ENCODE measurements at places on chromosomes 3 and 15.

DNA sequence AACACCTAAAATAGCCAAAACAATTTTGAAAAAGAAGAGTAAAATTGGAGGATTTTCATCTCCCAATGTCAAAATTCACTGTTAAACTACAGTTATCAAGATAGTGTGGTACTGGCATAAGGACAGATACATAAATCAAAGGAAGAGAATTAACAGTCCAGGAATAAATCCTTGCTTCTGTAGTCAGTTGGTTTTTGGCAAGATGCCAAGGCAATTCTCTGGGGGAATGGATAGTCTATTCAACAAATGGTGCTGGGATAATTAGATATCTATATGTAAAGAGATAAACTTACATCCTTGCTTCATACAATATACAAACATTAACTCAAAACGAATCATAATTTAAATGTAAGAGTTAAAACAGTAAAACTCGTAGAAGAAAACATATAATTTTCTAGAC is 57.9 kb upstream of the SELENOK start:
- DNase-seq = no peak

- no peak for DNase-seq
These were observed 403.2 kb downstream of the PTPRG start for GRCh38 chr3:61964566-61964965.

GRCh38 chr3:12470111-12470510 is 14.2 kb upstream of the TSEN2 start:
- no peak for DNase-seq

DNA sequence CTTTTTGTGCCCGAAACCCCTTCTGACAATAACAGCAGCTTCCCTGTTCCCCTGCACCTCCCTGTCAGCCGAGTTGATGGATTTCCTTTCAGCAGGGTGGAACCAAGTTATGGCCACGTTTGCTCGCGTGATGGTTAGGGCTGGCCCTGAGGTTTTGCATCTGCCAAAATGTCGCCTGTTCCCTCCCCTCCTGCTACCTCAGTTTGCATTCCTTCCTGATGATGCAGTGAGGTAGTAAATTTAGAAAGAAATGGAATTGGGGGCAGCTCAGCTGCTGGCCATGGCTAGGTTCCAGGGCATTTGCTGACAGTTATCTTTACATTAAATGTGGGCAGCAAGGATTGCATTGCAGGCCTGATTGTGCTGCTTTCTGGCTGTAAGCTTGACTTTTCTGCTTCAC is 13.2 kb downstream of the LIMD1 start:
- DNase-seq = no peak

- DNase-seq = no peak
These were observed 73.3 kb downstream of the USP13 start for GRCh38 chr3:179726075-179726699.

DNA sequence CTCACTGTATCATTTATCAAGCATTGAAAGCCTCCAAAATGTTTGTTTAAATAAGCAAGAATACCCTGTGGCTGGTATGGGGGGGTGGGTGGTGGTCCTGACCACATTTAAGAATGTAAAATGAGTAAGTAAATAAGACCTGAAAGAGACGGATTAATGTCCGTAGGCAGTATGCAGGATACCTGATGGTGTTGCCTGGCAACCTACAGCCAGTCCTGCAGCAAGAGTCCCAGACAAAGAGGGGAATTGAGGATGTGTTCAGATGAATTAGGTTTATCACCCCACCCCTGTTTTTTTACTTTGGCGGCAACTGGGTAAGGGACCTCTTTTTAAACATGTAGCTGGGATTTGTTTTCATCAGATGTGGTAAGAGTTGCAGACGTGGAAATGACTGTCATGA is 99.8 kb upstream of the BFSP2 start:
- no peak for DNase-seq

- DNase-seq = no peak
These were observed 56.8 kb downstream of the CPN2 start for GRCh38 chr3:194294199-194294894.

DNA sequence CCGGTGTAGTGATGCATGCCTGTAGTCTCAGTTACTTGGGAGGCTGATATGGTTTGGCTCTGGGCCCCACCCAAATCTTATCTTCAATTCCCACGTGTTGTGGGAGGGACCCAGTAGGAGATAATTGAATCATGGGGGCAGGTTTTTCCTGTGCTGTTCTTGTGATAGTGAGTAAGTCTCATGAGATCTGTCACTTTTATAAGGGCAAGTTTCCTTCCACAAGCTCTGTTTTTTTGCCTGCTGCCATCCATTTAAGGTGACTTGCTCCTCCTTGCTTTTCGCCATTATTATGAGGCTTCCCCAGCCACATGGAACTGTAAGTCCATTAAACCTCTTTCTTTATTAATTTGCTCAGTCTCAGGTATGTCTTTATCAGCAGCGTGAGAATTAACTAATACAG is 566.7 kb upstream of the NECTIN3 start:
- no peak for DNase-seq

GRCh38 chr3:28406241-28406640 is 57.6 kb upstream of the AZI2 start:
- no peak for DNase-seq

DNA sequence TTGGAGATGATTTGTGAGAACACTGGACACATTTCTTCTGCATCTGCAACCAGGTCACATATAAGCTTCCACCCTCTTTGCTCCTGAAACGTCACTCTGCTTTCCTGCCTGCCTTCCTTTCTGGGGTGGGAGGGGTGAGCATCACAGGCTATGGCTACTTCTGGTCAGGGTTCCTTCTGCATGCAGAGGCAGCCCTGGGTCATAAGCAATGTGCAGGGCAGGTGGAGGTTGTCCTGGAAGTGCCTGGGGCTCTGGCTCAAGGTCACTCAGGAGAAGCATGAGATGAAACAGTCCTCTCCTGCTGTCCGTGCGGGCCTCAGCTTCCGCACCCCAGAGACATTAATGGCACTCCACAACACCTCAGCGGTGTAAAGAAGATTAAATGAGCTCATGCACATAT is 15.1 kb downstream of the SLC6A20 start:
- DNase-seq = no peak

DNA sequence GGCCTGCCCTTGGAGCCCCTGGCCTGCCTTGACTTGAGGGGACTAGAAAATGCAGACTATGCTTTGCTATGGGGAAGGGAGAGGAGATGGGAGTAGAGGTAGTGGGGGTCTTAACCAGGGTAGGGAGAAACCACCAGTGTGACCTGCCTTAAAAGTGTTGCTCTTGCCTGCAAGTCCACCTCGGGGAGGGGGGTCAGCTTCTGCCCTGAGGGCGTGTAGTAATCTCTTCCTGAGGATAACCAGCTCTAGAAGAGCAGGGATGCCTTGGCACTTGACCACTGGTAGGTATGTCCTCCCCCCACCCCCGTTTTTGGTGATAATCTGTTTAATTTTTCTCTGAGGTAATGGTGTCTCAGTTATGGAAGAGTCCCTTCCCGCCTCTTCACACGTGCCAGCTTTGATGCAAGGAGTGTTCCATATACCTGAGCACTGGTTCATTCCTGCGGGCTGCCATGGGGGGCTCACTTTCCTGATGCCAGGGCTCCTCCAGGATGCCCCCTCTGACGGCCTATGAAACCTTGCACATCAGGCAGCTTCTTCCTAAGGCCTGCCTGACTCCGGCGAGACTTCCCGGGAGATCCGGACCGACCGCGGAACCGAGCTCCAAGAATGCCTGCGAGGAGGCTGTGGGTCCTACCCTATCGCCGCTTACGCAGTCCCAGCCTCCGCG is 780 bp upstream of the P4HTM start:
- DNase-seq = no peak

GRCh38 chr3:173653781-173654180 is 256.2 kb downstream of the NLGN1 start:
- DNase-seq = no peak

DNA sequence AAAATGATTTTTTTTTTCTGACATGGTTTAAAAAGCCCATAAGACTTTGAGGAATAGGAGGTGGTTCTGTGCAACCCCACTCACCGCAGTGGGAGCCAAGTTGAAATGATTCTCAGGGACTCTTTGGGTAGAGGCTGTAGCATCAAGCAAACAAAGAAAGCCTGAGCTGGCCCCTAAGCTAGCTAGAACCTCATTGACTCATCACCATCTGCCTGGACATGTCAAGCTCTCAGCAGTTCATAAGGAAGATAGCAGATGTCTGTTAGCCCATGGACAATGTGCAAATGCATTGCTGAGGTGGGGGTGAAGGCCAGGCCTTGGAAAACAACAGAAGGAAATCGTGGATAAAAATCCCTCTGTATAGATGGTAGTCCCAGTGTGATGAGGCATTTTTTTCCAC is 234.8 kb downstream of the NR2F2 start:
- no peak for DNase-seq

GRCh38 chr3:64816355-64816754 is 128.6 kb upstream of the ADAMTS9 start:
- DNase-seq = no peak

DNA sequence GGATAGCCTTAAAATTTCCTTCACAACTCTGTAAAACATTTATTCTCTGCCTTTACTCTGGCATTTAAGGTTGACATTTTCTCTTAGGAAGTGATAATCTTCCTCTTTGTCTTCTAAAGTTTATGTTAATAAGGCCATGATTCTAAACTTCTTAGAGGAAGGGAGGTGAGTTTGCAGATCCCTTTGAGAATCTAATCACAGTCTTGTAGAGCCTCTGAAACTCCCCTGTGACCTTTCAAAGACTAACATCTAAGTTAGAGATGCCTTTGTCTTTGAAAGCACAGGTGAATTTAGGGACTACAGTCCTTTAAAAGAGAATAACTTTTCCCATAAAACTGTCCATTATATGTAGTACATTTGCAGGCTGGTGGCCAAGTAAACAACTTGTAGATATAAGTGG is 115.1 kb downstream of the PLCL2 start:
- DNase-seq = no peak

- DNase-seq = no peak
These were observed 14.3 kb upstream of the HPS3 start for GRCh38 chr3:149115114-149115513.

GRCh38 chr15:41967506-41968206 is 4.7 kb downstream of the EHD4 start:
- DNase-seq = no peak

- no peak for DNase-seq
These were observed 1.4 kb downstream of the EPHB1 start for GRCh38 chr3:134796281-134797056.

- DNase-seq = no peak
These were observed 608 bp upstream of the PPCDC start for GRCh38 chr15:75022783-75023180.

- no peak for DNase-seq
These were observed 27.7 kb upstream of the MFSD1 start for GRCh38 chr3:158773845-158774830.

DNA sequence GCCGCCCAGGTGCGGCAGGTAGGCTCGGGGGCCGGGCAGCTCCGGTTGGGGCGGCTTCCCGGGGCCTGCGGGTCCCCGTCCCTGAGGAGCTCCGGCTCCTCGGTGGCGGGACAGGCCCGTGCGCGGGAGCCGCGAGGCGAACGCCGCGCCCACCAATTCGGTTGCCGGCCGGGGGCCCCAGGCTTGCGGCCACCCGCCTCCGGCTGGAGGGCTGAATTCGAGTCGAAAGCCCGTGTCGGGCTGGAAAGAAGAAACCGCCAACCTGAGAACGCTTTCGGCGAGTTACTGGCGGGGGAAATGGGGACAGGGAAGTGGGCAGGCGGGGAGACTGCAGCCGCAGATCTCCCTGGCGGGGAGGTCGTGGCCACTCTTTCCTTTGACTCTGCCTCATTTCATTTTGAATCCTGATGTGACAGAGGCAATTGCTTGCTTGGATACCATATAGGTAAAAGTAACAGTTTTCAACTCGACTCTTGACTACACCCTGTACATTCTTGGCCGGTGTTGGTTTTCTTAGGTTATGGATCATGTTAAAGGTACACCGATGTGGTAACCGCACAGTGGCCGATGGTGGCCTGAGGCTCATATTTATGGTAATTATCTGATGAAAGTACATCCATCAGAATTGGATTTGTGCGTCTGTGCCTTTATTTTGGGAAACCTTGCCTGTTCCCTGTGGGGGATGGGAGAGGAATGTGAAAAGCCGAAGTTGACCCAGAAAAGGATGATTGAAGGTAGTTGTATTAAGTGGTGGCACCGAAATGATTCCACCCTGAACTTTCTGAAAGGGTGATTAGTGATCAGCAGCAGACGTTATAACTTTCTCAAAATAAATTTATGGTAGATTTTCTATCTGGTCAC is 1.7 kb downstream of the B3GNT5 start:
- DNase-seq = no peak

DNA sequence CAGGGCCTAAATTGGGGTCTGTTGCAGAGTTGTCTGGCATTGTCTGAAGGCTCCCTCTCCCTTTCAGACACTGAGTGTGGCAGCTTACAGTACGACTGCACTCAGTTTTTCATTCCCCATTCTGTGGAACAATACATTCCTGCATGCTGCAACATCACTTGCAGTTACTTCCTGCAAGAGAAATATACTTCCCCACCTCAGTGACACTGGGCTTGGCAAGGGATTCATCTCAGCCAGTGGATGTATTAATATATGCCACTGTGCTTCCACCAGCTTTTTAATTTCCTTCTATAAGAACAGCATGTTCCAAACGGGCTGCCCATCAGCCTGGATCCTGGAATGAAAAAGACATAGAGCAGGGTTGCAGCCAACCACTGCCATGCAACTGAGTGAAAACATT is 23.1 kb downstream of the B3GALNT1 start:
- DNase-seq = no peak

DNA sequence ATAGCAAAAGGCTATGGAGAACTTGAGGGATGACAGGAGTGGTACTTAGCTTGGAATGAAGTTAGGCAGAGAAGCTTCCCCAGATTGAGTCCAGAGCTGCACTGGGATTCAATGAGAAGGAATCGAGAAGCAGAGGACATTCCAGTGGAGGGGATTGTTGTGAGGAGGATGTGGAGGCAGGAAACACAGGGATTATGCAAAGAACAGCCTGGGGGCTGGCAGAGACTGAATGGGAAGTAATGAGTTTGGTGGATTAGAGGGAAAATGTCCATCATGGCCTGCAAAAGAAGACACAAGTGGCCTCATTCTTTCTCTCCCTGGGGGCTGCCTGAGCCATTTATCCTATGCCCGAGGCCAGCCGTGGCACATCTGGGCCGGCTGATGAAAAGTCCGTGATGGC is 20.5 kb upstream of the SCN10A start:
- no peak for DNase-seq

GRCh38 chr3:80994085-80994665 is 767.3 kb downstream of the GBE1 start:
- DNase-seq = no peak

GRCh38 chr3:160948273-160948672 is 156.9 kb downstream of the B3GALNT1 start:
- no peak for DNase-seq

- DNase-seq = peak; percentile 34
These were observed 68.4 kb downstream of the CRTC3 start for GRCh38 chr15:90598031-90598577.

DNA sequence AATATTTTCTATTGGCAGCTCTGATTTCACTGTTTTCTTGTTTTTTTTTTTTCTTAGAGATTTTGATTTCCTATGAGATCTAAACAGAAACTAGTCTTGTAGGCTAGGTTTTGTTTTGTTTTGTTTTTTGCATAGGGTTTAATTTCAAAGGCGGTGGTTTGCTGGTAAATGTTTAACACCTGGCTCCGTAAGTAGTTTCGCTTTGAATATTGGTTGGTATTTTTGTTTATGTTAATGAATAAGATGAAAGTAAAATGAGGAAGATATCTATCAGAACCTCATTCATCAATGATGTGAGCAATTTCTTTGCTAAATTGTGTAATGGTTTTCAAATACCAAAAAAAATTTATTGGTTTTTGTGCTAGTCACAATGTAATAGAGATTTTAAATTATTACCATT is 39.7 kb upstream of the TM4SF1 start:
- no peak for DNase-seq

GRCh38 chr3:7545334-7545733 is 684.4 kb downstream of the GRM7 start:
- DNase-seq = no peak

GRCh38 chr15:100768501-100768931 is 111.1 kb upstream of the ALDH1A3 start:
- DNase-seq = no peak
